ENCODE measurements at places on chromosomes 4 and X.

GRCh38 chr4:82718162-82718940, 80.2 kb downstream of the SCD5 start:
- no peak for DNase-seq

DNA sequence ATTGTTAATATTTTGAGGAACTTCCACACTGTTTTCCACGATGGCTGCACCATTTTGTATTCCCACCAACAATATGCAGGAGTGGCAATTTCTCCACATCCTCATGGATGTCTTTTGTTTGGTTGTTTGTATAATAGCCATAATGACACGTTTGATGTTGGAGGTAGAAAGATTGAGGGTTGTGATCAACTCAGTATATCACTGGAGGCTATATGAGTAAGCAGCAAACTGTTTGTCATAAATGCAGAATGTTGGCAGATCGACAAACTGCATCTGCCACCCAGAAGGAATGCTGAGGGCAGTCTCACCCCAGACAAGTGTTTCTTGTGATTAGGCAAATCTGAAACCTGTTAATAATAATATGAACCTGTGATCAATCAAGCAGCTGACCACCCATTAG, 243.9 kb upstream of the WDFY3 start:
- DNase-seq = no peak

DNA sequence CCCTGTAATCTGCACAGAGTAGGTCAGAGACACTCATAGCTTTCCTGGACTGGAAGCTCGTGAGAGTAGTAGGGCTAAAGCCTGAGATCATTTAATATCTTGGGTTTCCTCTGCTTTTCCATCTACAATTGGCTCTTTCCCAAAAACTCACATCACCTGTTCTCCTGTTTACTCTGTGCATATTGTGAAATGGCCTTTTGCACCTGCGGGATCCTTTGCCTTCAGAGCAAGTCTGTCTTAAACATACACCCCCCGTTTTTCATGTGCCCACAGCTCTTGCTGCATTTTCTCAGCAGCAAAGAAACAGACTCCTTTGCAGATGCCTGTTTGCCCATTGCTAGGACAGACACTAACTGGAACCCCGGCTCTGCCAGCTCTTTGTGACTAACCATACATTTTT, 608.3 kb upstream of the PCDH10 start:
- no peak for DNase-seq

GRCh38 chr4:99918656-99919055, 24.4 kb upstream of the LAMTOR3 start:
- no peak for DNase-seq

- DNase-seq = no peak
These were observed 184.1 kb upstream of the LNX1 start for GRCh38 chr4:53775381-53775780.

DNA sequence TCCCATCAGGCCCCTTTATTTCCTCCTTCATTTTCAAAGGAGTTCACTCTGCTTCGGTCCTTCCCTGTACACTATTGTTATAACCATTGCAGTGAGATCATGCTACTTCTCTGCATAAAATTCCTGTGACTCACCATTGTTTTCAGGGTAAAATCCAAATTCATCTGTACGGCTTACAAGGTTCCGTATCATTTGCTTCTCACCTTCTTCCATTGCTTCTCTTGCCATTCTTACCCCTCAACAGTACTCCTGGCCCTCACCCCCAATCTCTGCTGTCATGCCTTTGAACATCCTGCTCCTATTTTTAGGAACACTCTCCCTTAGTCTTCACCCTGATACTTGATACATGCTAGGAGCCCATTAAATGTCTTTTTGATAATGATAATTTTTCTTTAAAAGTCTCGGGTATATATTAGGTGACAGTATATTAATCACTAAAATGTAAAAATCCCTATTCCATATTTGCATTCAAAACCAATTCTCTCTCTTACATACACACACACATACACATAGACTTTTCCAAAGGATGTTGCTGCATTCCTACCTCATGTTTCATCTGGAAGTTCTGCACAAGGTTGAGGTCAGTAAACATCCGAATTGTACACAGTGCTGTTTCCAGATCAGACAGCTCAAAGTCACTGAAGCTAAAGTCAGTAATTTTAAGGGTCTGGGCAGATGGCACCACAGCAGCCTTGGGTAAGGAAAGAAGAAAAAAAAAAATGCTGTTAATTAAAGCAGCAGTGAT, 103.4 kb downstream of the PDE5A start:
- no peak for DNase-seq

DNA sequence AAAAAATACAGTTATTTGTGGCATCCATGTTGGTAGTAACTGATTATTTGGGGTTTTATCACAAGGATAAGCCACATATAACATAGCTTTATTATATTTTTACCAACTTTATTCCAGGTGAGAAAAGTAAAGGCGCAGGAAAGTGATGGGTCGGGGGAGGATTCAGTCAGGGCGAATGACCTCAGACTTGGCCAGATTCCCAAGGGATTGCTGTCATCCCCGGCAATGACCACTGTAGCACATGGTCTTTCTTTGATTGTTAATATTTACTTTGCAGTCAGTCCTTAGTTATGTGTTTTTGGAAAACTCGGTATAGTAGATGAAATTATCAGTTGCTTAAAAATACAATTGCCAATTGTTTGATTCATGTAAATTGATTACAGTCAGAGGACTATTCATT, 17.6 kb downstream of the GRIA3 start:
- no peak for DNase-seq

DNA sequence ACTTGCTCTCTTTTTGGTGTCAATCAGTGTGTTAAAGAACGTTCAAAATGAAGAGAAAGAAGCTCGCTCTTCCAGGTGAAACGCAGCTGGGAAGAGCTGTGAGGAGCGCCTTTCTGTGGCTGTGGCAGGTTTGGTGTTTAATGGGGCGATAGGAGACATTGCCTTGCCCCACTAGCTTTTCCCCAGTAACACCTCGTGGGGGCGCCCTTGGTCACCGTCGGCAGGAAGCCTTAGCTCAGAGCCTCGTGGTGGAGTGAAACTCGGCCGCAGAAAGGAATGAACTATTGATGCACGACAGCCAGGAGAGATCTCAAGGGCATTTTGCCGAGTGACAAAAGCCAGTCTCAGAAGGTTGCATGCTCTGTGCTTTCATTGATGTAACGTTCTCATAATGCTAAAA, 65.1 kb downstream of the GPR143 start:
- no peak for DNase-seq

DNA sequence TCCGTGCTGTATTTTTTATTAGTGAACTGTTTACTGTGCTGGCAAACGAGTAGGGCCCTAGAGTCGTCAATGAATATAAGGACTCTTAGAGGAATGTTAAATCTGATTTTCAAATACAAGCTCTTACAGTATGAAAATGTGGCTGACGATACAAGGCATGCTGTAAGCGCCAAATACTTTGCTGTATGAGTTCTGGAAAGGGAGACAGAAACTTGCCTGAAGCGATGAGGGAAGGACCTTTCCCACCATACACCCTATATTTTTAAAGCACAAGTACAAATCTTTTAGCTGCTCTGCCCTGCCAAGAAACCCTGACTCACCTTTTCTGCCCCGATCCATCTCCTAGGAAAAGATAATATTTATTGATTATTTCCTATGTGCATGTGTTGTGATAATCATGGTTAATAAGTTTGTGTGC, 15.7 kb upstream of the RUFY3 start:
- DNase-seq = no peak

DNA sequence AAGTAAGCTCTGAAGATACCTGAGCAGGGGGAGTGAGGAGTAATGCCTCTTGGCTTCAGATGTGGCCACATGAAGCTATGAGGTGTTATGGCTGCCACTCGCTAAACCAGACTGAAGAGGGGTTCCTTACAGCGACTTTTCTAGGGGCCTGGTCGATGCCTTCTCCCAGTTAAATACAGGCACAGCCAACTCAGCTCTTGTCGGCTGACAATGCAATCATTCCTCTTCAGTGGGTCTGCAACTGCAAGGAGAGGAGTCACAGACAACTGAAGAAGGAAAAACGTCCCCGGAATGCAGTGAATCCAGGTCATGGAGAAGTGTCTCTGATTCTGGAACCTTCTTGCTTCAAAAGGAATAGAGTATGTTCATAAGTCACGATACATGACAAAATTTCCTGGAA, 106.4 kb downstream of the RNF150 start:
- no peak for DNase-seq

GRCh38 chr4:71198958-71199357, 139.9 kb upstream of the SLC4A4 start:
- no peak for DNase-seq

DNA sequence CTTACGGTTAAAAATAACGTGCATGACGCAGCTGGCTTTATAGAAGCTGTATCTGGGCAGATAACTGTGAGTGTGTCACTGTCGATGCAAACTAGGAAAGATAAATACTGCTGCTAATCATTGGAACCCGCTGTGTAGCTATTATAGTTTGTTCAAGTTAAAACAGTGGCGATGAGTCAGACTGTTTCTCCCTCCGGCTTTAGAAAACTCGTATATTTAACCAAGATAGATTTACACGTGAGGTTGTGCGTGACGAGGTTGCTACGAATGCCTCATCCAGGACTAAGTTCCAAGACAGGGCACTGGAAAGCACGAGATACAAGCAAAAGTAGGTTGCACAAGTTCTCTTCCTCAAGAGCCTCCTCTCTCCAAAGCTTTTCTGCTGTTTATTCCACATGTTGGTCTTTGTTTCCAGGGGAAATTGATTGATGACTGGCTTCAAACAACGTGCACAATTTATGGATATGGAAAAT, 270.7 kb downstream of the FBXW7 start:
- no peak for DNase-seq

GRCh38 chrX:12949205-12949926, 25.5 kb upstream of the TMSB4X start:
- no peak for DNase-seq

DNA sequence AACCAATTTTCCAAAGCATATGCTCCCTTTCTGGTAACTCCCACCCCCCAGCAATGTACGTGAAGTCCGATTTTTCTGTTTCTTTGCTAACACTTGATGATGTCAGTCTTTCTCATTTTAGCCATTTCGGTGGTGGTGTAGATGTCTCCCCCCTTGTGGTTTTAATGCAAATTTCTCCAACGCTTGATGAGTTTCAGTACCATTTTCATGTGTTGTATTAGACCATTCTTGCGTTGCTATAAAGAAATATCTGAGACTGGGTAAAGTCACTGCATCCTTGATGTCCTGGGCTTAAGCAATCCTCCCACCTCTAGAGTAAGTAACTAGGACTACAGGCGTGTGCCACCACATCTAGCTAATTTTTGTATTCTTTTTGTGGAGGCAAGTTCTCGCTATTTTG, 148.4 kb upstream of the VCX3A start:
- DNase-seq = no peak
